ENCODE measurements at places on chromosomes 13 and 19.

DNA sequence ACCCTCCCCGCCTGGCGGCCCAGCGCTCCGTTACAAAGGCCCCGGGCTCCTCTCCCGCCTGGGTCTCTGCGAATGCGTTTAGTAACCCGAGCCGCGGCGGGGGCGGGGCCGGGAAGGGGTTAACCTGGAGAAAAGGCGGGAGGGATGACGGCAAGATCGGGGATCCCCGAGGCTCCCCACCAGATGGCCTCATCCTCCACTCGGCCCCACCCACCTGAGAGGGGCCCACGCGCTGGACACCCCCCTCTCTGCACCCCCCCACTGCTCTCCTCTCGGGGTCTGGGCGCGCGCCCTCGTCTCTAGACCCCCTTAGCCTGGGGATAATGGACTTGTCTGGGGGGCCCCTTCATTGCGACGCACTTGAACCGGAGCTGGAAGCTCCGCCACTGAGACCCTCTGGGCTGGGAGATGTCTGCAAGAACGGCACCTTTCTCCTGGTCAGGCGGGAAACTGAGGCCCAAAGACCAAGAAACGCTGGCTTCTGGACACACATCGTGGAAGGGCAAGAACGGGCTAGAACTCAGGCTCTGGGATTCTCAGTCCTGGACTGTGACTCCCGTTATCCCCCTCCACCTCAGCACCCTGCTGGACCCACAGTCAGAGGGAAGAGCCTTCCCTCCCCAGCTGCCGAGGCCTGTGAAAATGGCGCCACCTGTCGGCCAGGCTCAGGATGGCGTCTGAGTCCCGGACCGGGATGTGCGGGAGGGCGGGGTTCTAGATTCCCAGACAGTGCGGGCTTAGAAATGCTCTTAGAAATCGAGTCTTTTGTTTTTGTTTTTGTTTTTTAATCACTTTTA is 2.9 kb upstream of the LTBP4 start:
- DNase-seq = peak; percentile 90

- DNase-seq = no peak
Observed at GRCh38 chr19:45149129-45149528, 11.7 kb downstream of the NKPD1 start.

DNA sequence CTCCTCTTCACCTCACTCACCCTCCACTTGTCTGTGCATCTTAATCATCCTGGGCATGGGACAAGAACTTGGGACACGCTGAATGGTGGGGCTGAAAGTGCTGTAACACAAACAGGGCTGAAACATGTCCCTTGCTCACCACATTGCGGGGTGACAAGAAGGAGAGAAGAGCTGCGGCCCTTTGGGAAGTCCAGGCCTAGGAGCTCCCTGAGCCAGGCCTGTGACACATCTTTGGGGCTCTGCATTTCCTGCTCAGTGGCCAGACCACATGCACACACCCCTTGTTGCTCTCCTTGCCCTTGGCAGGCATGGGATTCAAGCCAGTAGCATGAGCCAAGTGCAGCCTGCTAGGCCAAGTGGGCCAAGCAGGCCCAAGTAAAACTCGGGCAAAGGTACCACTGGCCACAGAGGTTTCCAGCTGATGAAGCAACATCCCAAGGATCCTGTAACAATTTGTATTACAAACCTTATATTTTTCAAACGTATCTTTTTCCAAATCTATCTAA is 1384.3 kb upstream of the PCDH20 start:
- DNase-seq = no peak

DNA sequence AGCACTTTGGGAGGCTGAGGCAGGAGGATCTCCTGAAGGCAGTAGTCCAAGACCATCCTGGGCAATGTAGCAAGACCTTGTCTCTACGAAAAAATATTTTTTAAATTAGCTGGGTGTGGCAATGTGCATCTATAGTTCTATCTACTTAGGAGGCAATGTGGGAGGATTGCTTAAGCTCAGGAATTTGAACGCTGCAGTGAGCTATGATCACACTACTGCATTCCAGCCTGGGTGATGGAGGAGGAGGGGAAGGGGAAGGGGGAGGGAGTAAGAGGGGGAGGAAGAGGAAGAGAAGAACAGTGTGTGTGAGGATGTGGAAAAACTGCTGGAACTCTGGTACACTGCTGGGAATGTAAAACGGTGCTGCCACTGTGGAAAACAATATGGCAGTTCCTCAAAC is 9.2 kb upstream of the CLIP3 start:
- DNase-seq = no peak

DNA sequence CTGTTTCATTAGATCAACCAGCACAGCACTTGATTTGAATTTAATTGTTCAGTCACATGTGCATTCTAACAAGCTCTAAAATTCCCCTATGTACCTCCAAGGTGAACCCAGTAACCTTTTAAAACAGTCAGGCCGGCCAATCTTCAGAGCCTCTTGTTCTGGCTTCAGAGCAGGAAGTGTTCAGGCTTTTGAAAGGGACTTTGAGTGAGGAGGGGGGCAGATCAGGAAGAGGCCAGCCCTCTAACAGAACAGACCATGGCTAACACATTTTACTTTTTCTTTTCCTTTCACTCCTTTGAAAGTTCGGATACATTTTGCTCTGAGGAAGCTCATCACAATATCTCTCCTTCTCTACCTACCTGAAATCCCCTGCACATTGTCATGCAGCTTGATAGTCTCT is 390.3 kb downstream of the TBC1D4 start:
- DNase-seq = no peak

- no peak for DNase-seq
Observed at GRCh38 chr19:13164343-13165161, 14.3 kb downstream of the IER2 start.

GRCh38 chr13:49304763-49305700 is 57.3 kb downstream of the CDADC1 start:
- DNase-seq = no peak

DNA sequence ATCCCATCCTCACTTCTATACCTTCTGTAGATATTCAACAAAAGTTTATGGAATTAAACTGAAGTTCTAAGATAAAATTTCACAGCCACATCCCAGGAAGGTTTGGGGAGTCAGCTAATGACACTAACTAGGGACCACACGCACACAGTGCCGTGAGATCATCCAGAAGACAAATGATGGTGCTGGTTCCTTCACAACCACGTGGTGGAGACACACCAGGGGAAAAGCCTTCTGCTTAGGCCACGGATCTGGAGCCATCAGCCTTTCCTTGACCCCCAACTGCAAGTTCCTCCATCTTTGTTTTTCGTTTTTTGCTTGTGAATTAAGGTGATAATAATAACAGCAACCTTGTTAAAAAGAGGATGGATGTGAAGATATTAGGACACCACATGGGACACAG is 241.6 kb upstream of the MAB21L1 start:
- DNase-seq = no peak

DNA sequence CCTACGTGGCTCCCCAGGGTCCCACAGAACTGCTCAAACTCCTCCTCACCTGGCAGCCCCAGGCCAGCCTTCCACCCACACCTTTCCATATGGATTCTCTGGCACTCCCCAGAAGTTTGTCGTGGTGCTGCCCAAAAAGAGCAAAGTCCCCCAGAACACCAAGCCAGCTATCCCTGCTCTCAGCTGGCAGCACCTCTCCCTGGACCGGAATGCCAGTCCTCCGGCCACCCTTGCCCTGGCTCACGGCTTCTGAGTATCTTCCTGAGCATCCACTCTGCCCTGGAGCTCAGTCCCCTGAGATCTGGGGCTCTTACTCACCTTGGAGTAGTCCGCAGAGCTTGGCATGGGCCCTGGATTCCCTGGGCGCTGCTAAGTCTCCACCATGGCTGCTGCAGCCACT is 166.5 kb upstream of the ZNF507 start:
- DNase-seq = no peak
